ENCODE measurements at places on chromosomes 7 and 10.

DNA sequence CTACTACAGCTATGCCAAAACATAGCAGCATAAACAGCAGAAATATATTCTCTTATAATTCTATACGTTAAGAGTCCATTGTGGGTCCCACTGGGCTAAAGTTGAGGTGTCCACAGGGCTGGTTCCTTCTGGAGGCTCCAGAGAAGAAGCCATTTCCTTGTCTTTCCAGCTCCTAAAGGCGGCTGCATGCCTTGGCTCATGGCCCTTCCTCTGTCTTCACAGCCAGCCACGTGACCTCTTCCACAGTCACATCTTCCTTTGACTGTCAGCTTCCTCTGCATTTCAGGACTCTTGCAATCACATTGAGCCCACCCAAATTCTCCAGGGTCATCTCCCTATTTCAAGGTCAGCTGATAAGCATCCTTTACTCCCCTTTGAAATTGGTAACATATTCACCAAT lies 17.2 kb downstream of the NACAD start:
- no peak for DNase-seq

DNA sequence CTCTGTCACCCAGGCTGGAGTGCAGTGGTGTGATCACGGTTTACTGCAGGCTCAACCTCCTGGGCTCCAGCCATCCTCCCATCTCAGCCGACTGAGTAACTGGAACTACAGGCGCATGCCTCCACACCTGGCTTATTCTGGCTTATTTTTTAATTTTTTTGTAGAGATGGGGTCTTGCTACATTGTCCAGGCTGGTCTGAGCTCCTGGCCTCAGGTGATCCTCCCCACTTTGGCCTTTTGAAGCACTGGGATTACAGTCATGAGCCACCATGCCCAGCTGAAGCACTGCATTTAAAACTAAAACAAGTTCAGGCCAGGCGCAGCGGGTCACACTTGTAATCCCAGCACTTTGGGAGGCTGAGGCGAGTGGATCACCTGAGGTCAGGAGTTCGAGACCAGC lies 8.0 kb downstream of the SH3PXD2A start:
- no peak for DNase-seq

DNA sequence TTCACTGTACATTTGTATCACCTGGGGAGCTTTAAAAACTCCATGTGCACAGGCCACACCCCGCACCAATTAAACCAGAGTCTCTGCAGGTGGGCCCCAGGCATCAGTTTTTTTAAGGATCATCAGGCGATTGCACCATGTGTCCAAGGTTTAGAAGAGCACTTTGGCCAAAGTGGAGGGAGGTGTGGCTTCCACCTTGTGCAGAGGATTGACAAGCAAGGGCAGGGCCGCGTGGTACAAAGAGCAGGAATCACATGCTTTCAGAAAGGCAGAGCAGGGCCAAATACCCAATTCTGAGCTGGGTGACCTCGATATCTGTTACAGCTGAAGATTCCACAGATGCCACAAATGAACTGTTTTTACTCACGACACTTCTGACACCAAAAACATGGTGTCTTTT lies 52.4 kb downstream of the NOC3L start:
- DNase-seq, result no peak

GRCh38 chr10:119251315-119251708 lies 43.9 kb downstream of the GRK5 start:
- no peak for DNase-seq

DNA sequence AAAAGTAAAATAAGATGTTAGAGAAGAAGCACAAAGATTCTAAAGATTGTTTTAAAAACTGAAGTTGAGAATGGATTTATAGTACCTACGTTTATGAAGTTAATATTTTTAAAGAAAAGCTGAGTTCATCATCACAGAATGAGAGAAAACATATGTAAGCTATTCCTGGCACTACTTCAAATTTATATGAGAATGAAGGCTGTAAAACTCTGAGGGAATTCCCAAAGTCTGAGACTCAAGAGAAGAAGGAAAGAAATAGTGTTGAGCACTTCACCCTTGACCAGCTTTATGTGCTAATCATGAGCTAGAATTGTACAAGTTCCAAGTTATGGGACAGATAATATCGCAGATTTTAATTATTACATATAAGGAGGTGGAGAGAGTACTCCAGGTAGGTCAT lies 323.7 kb upstream of the GNAI1 start:
- DNase-seq, result no peak

DNA sequence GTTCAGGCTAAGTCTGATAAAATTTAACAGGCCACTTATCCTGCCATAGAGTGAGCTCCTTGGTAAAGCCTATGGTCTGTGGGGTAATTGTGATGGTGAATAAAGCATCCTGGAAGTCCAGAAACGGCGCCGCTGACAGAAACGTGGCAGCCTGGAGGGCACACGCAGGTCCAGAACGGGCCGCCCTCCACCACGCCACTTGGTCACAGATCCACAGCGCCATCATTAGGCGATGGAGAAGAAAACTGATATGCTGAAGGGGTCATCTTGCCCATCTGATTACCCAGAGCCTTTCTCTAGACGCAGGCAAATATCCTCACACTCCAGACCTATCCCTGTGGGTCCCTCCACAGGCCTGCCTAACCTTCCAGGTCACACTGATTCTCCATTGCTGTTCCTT lies 37.8 kb downstream of the PODXL start:
- no peak for DNase-seq

GRCh38 chr7:20470726-20471125 lies 140.0 kb downstream of the ITGB8 start:
- DNase-seq, result no peak

DNA sequence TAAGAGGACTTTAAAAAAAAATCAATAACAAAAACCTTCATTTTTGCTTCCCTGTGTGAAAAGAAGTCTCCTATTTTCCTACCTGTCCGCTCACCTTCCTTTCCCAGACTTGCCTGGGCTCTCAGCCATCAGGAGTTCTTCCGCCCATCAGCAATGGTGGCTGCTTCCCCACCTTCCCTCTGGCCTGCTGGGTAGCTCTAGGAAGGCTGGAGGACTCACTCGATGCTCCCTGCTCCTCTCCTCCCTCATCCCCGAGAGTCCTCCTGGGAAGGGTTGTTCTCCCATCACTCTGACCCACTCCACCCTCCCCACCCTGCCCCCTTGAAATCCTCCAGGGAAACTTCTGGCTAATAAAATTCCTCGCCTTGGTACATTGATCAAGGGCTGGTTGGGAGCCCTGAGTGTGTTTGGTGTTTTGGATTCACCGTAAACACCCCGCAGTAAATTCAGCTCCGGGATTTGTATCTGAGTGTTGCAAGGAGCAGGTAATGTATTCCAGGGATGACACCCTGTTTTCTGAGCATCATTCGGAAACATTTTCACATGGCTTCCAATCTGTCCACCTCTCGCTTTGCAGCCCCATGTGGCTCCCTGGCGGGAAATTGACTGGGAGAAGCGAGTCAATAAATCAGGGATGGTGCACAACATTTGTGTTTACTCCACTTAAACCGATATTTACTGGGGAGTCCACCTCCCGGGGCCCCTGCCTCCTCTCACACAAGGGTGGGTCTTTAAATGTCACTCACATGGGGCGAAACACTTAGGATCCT lies 126.4 kb upstream of the SDK1 start:
- DNase-seq, result no peak

GRCh38 chr7:21656081-21656480 lies 113.2 kb downstream of the DNAH11 start:
- DNase-seq, result no peak

- no peak for DNase-seq
These were observed 68.0 kb upstream of the CTTNBP2 start for GRCh38 chr7:117941138-117941810.
